ENCODE measurements at places on chromosomes 7 and 10.

- DNase-seq, result no peak
Observed at GRCh38 chr7:1298051-1298930, 65.6 kb downstream of the UNCX start.

DNA sequence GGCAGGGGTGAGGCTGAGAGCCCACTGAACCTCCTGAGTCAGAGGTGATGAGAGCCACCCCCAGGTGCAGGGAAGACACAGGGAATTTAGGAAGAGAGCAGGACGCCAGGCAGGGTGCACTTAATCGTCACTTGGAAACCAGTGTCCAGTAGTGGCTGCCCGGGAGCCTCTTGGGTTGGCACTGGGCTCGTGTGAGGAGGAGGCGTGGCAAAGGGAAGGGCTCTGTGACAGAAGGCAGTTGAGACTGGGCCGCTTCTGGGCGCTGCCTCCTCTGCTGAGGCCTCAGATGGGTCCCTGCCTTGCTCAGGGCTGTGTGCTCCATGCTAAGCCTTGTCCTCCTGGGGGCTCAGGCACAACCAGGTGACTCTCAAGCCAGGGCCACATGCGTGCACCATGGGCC is 13.3 kb downstream of the RET start:
- DNase-seq, result no peak

DNA sequence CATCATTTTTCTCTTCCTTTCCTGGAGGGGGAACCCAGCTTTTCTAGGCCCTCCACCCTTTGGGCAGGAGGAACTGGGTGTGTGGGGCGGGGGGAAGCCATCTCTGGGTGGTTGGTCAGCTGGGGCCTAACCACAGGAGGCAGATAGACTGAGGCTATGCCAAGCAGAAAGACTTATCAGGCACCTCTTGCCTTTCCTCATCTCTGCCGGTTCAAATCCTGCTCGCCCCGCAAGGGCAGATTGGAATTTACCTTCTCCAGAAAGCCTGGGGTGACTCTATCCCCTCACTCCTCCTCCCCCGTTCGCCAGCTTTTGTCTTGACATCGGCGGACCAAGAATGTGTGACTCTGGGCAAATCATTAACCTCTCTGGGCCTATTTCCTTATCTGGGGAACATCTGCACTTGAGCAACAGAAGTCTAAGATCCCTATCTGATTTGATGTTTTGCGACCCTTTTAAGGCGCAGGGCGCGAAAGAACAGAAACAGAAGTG is 584 bp upstream of the GARS1 start:
- no peak for DNase-seq

- DNase-seq, result no peak
Observed at GRCh38 chr10:106626371-106626770, 538.1 kb downstream of the SORCS1 start.

DNA sequence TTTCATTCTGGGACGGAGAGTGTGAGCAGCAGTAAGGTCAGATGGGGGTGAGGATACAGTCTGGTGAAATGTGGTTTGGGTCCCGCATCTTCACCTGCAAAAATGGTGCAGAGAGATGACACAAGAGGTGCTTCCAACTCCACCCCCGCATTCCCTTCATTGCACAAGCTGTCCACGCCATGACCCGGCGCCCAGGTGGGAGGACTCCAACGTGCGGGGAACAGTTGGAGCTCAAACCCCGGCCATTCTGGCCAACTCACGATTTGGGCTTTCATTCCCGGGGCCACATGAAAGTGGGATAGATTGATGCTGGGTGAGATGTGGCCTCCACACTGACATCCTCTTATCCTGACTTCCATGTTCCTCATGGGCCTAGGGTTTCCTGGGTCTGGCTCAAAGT is 34.6 kb upstream of the ZNF273 start:
- no peak for DNase-seq

DNA sequence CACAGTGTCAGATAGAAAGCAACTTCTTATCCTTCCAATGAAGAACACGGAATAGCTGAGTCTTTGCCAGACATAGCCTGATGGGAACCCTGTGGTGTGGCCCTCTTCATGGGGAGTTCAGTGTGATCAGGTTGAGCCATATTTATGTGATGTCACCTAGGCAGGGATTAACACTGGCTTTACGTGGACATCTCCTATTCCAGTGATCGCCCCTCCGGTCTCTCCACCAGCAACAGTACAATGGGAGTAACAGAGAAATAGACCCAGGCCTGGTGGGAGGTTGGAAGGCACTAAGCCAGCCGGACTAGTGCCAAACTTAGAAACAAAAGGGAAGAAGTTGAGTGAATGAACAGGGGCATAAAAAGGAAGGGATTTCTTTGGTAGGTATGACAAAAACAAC is 358.1 kb downstream of the PRPF18 start:
- DNase-seq, result no peak

DNA sequence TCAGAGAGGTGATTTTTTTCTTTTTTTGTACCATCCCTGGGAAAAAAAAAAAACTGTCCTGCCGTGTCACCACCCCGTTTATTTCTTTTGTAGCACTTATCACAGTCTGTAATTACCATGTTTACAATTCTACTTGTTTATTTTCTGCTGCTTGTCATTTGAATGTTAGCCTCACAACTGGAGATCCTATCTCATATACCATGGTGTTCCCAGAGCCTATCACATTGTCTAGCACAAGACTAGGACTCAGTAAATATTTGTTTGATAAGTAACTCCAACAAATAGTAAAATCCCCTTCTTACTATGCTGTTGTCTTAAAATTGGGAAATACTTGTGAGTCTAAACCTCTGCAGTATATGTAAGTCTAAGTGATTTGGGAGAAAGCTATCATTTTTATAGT is 36.0 kb downstream of the MKLN1 start:
- DNase-seq, result no peak

DNA sequence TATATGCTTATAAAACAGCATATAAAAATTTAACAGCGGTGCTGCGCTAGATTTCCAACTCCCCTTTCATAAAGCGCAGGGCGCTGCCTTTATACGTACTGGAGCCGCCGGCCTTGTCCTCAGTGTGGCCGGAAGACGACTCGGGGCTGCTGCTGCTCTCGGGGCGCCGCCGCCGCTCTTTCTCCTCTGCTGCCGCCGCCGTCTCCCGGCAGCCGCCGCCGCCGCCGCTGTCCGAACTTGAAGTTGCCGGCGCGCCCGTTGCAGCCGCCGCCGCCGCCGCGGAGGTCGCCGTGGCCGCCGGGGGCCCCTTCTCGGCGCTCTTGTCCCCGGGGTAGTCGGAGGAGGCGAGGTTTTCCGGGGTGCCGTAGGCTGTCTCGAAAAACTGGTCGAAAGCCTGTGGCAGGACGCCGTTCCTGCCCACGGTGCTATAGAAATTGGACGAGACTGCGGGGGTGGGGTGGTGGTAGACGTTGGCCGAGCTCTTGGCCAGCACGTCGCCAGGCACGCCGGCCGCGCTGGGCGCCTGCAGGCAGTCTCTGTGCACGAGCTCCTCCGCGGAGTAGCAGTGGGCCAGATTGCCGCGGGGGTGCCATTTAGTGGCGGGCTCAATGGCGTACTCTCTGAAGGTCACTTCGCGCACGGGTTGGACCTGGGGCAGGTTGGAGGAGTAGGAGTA is 557 bp downstream of the HOXA11 start:
- DNase-seq, result no peak

DNA sequence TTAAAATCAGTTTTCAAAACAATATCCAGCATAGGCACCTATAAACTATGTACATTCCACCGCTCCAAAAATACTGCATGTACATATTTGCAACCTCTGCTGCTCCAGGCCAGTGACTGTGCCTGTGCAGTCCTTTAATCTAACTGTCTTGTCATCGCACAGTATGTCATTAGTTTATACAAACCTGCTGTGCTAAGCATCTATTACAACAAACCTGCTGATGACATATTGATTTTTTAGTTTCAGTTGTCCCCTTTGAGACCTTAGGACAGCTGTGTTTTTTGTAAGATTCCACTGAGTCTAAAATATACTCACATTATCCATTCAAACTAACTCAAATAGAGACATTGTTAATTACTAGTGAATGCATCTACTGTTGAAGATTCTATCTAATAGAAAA is 33.1 kb downstream of the SEMA3C start:
- DNase-seq, result no peak

GRCh38 chr10:80554050-80554449 is 16.3 kb downstream of the SH2D4B start:
- DNase-seq, result no peak

DNA sequence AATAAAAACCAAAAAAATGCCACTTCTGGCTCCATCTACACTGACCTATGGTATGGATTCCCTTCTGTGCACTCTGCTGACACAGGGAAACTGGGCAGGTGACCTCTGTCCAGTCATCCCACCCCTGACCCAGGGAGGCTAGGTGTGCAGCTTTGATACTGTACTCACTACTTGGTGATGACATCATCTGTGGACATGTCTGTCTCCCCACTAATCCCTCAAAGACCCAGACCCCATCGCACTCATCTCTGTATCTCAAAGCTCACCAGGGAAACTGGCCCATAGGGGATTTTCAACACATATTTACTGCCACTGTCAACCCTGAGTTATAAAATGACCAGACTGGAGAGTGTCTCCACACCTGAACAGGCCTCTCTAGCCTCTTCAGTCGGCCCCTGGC is 10.6 kb downstream of the SGMS1 start:
- DNase-seq, result no peak

DNA sequence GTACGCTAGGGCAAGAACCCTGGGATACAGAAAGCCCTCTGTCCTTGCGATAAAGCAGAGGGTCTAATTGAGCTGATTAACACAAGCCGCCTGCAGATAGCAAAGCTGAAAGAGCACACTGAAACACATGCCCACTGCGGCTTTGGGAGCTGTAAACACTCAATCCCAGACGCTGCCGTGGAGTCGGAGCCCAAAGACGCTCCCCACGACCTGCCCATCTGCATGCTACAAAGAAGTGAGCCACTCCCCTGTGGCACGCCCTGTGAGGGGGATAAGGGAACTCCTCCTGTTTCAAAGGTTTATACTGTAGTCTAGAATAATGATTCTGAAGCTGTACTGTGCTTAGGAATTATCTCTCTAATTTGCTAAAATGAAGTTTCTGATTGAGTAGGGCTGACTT is 985.6 kb upstream of the GHITM start:
- no peak for DNase-seq

DNA sequence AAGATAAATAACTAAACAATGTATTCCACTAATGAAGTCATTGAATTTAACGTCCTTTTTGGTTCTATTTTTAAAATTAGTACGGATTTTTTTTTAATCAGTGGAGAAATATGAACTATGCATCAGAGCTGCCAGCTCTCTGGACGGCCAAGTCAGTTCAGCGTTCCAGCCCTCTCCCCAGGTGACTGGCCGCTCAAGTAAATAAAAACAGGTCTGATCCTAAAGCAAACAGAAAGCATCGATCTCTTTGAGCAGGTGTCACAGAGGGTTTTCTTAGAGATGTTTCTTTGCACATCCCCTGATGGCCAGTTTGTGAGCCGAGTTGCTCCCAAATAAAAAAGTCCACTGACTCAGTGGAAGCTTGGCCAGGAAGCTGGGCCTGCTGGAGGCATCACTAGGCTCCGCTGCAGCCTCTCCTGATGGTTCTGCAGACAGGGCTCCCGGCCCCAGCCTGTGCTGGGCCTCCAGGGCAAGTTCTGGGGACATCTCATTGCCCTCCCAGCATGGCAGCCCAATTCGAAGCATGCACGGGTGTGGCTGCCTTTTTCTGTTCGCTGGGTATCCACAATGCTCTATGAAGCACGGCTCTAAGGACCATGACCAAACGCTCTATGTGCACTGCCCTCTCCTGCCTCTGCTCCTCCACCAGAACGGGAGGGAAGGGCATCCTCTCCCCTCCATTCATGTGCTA is 74.7 kb upstream of the PPP2R2D start:
- DNase-seq, result no peak

GRCh38 chr10:64506963-64507362 is 985.8 kb downstream of the REEP3 start:
- DNase-seq, result no peak

DNA sequence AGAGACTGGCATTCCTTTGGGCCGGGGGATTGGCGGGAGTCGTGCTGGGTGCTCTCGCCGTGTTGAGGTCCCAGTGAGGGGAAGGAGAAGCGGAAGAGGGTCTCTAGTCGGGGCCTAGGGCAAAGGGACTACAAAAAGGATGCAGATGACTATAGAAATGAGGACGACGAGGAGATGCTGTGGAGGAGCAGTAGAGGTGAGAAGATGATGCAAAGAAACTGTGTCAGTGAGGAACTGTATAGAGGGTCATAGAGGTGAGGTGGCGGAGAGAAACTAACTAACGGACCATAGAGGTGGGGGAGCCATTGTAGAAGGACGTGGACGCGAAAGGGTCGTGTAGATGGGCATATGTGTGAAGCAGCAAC is 324 bp downstream of the TWNK start:
- no peak for DNase-seq

DNA sequence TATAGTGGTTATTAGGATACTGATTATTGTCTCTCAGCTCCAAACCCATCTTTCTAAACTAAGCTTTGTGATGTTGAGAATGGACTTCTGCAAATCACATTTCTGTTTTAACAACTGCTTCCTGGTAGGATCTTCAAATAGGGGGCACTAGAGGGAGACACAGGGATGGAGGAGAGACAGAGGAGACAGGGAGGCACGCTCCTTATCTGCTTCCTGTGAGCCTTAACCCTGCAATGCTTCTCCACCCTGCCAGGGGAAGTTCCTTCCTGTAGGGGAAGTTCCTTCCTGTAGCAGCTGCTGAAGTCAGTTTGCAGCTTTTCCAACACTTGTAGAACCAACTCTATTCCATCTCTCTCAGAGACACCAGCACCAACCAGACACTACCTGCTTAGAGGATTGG is 847.2 kb downstream of the CCSER2 start:
- no peak for DNase-seq

DNA sequence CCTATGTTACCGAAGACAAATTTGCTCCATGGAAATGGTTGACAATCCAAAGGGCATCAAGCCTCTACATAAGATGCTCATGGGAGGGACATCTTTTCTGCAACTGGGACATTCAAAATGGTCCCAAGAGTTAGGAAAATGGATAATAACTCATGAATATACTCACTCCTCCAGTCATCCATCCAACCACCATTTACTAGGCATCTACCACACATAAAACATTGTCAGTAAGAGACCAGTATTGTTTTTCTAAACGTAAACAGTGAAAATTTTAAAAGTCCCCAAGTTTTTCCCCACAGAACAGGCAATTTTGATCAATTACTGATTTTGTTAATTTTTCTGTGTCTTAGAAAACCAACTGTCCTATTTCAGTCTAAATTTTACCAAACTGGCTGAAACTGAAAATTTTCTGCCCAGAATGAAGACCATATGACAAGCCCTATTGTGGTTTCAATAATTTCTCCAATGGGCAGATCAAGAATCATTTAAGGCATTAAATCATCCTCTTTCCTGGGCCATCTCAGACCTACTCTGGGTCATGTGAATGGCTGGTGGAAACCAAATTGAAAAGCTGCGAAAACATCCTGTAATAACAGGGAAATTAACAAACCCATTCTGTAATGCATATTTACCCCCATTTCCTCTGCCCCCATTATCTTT is 24.2 kb downstream of the PIK3AP1 start:
- DNase-seq, result no peak

GRCh38 chr10:71604324-71605018 is 115.1 kb downstream of the C10orf105 start:
- no peak for DNase-seq

- no peak for DNase-seq
Observed at GRCh38 chr10:124279298-124279697, 139.4 kb downstream of the OAT start.

- DNase-seq, result no peak
Observed at GRCh38 chr10:3976718-3977117, 191.7 kb upstream of the KLF6 start.

GRCh38 chr7:28498636-28499035 is 86.3 kb downstream of the CREB5 start:
- no peak for DNase-seq
